ENCODE measurements at places on chromosomes 2 and 18.

GRCh38 chr2:6434438-6434837 is 431.3 kb downstream of the CMPK2 start:
- no peak for DNase-seq

- no peak for DNase-seq
These were observed 87.2 kb downstream of the COBLL1 start for GRCh38 chr2:164754157-164755093.

GRCh38 chr18:61203151-61203550 is 130.1 kb upstream of the CDH20 start:
- DNase-seq: no peak

DNA sequence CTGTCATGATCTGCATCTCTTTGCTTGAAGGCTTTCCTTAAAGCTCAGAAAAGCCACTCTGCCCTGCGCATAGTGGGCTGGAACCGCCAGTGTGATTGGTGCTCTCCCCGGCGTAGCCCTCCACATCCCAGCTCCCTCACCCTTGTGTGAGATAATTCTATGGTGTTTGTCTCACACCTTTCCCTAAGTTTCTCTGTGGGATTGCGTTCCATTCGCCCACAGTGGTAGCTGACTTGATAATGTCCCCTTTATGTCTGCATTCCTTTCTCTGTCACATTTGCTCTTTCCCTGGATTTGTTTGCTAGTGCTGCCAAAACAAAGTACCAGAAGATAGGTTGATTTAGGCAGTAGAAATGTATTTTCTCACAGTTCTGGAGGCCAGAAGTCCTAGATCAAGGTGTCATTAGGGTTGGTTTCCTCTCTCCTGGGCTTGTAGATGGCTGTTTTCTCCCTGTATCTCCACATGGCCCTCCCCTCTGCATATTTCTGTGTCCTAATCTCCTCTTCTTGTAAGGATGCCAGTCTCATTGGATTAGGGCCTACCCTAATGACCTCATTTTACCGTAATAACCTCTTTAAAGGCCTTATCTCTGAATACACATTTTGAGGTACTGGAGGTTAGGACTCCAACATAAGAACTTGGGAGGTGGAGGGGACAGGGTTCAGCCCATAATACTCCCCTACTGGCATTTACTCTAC is 7.4 kb upstream of the TMEM87B start:
- no peak for DNase-seq

GRCh38 chr18:40935423-40935822 is 1019.6 kb upstream of the PIK3C3 start:
- no peak for DNase-seq

Measured in stimulated activated CD8-positive, alpha-beta memory T cell treated with anti-CD3 and anti-CD28 coated beads, Interleukin-12 subunit alpha, Interleukin-12 subunit beta, amount 100 ng/mL, for 4 hours (primary cell).